ENCODE measurements at places on chromosomes 6 and 20. TPM values are rescaled to one million over a fixed set of nuclear protein-coding genes. Genes with fewer than 3 reads are reported as not detected.
A peak's percentile ranks its signal among the peaks of the same experiment; 100 is the strongest.

The WFDC5 gene
- not detected for total RNA-seq

The FAM209A gene
- total RNA-seq: not detected

The FHL5 gene
- 0.33 TPM for total RNA-seq

The CFAP206 gene
- 0.42 TPM for total RNA-seq

The GMPR gene
- total RNA-seq: 2.8 TPM

The ZSCAN23 gene
- total RNA-seq: 0.65 TPM

DNA sequence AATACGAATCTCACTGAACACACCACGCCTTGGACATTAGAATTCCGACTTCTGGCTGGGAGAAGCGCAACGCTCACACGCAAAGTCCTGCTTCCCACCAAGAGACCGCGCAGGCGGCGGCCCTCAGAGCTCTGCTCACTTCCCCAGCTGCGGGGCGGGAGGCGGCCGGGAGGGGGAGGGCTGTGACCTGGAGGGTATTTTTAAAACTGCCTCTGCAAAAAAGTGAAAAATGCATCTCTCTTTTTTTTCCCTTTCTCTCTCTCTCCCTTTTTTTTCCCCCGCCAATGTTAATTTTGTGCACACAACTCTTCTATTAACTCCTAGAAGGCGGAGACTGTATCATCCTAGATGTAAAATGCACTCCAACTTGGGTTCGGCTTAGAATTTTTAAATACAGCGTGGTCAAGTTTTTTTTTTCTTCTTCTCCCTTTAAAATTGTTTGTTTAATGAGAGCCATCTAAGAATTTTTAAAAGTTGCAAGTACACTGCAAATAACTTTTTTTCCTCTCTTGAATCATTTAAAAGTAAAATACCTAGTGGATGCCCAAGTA is 66.4 kb downstream of the STX11 start:
- no peaks in the 10 kb centered on the region for H3K27me3 ChIP-seq
- H3K36me3 ChIP-seq: no peaks in the 10 kb centered on the region
- H3K27ac ChIP-seq: peak overlapping the region; percentile 93
- H3K4me3 ChIP-seq: no peak overlapping the region

DNA sequence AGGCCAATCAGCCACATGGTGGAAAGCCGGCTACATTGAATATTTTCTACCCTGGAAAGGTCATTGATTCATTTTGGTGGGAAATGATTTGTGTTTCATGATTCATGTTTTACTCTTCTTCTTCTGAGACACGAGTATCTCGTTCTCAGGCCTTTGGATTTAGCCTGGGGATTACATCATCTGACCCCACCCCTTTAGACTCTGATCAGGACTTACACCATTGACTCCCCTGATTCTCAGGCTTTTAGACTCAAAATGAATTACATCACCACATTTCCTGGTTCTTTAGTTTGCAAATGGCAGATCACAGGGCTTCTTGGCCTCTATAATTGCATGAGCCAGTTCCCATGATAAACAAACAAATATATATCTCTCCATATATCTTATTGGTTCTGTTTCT is 228.8 kb downstream of the ADGRG6 start:
- no peaks in the 10 kb centered on the region for H3K36me3 ChIP-seq
- H3K4me3 ChIP-seq: no peak overlapping the region
- DNase-seq: no peak
- H3K4me1 ChIP-seq: no peaks in the 10 kb centered on the region

DNA sequence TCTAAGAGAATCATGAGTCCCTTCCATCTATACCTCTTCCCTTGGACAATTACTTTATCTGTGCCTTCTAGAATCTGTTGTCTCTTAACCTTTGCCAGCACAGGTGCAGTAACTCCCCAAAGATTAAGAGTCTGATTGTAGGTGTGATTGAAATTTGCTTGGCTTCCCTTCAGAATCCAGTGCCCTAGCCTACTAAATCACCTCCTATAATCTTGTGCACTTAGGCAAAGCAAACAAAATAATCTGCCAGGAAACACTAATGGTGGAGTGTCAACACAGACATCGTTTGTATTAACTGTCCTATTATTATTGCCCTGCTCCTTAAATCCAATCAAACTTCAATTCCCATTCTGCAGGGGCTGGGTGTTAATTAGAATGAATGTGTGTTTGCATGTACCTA is 28.0 kb downstream of the ID4 start:
- H3K27ac ChIP-seq: no peak overlapping the region
- H3K27me3 ChIP-seq: no peaks in the 10 kb centered on the region
- peaks cover 3% of the 10 kb centered on the region for H3K4me1 ChIP-seq
- no peak for DNase-seq

DNA sequence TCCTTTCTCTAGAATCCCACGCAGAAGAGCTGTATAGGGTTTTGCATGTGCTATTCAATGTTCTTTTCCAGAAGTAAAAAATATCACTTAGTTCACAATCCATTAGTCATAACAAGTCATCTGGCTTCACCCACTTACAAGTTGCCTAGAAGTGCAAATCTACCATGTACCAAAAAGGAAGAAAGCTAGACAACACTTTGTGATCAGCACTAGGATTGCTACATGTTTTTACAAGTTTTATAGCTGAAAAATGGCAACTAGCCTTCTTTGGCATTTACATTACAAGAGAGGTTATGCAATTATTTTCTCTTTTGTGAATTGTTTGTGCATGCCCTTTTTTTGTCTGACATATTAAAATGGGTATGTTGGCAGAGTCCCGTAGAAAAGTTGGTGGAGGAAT is 85.6 kb upstream of the PTPRK start:
- no peaks in the 10 kb centered on the region for H3K4me1 ChIP-seq
- DNase-seq: no peak
- no peaks in the 10 kb centered on the region for H3K36me3 ChIP-seq
- H3K27me3 ChIP-seq: no peaks in the 10 kb centered on the region

- H3K36me3 ChIP-seq: no peaks in the 10 kb centered on the region
- DNase-seq: peak; percentile 47
- H3K27ac ChIP-seq: peak overlapping the region; percentile 92
- H3K27me3 ChIP-seq: no peaks in the 10 kb centered on the region
Measured at GRCh38 chr6:117483004-117483644, 650 bp downstream of the DCBLD1 start.

- H3K36me3 ChIP-seq: no peaks in the 10 kb centered on the region
- H3K4me3 ChIP-seq: no peak overlapping the region
- peak overlapping the region; percentile 49 for H3K27ac ChIP-seq
- H3K4me1 ChIP-seq: no peaks in the 10 kb centered on the region
- no peak for DNase-seq
Measured at GRCh38 chr6:157953580-157954091, 28.0 kb upstream of the SYNJ2 start.

DNA sequence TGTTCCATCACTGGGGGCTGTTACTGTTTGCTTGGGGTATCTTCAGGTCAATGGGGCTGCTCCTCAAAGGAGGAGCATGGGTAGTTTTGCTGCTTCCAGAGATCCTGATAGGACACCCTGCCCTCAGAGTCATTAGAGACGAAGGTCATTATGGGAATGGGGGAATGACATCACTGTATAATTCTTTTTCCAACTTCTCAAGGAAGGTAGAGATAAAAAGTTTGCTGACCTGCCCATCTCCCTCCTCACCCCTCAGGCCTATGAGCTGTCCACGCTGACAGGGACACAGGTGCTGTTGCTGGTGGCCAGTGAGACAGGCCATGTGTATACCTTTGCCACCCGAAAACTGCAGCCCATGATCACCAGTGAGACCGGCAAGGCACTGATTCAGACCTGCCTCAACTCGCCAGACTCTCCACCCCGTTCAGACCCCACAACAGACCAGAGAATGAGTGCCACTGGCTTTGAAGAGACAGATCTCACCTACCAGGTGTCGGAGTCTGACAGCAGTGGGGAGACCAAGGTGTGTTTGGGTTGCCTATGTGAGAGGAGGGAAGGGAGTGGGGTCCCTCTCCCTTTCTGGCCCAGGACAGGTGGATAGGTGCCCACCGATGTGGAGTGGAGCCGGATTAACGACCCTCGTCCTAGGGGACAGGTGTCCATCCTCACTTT is 2.7 kb downstream of the SRF start:
- H3K27me3 ChIP-seq: no peaks in the 10 kb centered on the region
- H3K36me3 ChIP-seq: peaks cover 30% of the 10 kb centered on the region
- DNase-seq: no peak
- H3K4me3 ChIP-seq: peak overlapping the region; percentile 92
- H3K27ac ChIP-seq: peak overlapping the region; percentile 90

DNA sequence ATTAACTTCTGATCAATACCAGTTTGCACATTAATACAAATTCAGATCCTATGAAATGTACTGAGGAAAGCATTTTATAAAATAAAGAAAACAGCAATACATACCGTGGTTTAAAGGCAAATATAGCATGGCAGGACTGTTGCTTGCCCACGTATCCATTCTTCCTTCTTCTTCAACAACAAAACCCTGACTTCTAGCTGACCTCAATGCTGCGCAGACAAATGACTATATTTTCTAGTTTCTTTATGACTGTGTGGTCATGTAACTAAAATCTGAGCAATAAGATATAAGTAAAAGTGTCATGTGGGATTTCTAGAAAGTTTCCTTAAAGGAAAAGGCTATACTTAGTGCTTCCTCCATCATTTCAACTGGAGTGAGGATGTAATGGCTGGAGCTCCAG is 85.0 kb downstream of the CDC40 start:
- no peaks in the 10 kb centered on the region for H3K36me3 ChIP-seq
- H3K27me3 ChIP-seq: no peaks in the 10 kb centered on the region
- no peaks in the 10 kb centered on the region for H3K4me1 ChIP-seq
- H3K27ac ChIP-seq: no peak overlapping the region

- H3K27me3 ChIP-seq: no peaks in the 10 kb centered on the region
- H3K4me1 ChIP-seq: no peaks in the 10 kb centered on the region
- H3K36me3 ChIP-seq: no peaks in the 10 kb centered on the region
- H3K4me3 ChIP-seq: no peak overlapping the region
- H3K27ac ChIP-seq: no peak overlapping the region
Measured at GRCh38 chr20:24637087-24637486, 167.7 kb downstream of the SYNDIG1 start.

- H3K36me3 ChIP-seq: peaks cover 13% of the 10 kb centered on the region
- no peaks in the 10 kb centered on the region for H3K4me1 ChIP-seq
- no peak overlapping the region for H3K27ac ChIP-seq
- H3K4me3 ChIP-seq: no peak overlapping the region
- no peak for DNase-seq
Measured at GRCh38 chr20:51678026-51678697, 90.0 kb downstream of the ATP9A start.

DNA sequence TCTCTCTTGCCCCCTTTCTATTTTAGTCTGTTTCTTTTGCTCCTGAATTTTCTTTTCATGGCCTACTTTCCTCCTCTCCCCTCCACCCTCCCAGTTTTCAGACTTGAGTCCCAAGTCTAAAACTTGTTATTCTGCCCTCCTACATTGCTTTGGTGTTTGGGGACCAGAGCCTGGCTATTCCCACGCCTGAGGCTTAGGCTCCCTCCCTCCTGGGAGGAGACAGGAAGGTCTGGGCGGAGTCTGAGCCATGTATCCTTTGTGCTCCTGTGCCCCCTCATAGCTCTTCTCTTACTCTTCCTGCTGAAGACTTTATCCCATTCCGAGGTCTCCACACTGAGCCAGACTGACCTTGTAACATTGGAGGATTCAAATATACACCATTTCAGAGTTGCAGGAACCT is 69.5 kb downstream of the DAAM2 start:
- H3K4me1 ChIP-seq: no peaks in the 10 kb centered on the region
- H3K27ac ChIP-seq: no peak overlapping the region

DNA sequence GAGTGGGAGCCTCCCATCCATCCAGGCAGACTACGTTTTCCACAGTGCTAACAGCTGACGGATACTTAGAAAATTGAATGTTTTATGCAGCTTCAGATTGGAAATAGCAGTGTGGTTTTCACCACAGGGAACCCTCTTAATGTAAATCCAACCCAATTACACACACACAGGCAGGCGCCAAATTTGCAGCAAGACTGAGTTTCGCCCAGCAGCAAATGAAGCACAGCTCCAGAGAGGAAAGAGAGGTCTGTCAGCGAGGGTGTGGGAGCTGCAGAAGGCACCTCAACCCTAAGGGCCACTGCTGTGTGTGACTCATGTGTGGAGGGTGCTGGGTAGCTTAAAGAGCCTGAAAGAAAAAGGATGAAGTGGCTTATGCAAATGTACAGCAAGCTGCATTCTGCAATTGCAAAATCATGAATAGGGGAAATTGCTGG is 365.7 kb downstream of the MAFB start:
- H3K4me3 ChIP-seq: no peak overlapping the region
- no peak for DNase-seq
- peaks cover 3% of the 10 kb centered on the region for H3K4me1 ChIP-seq
- H3K36me3 ChIP-seq: no peaks in the 10 kb centered on the region
- H3K27ac ChIP-seq: no peak overlapping the region

GRCh38 chr6:82576284-82576683 is 212.7 kb downstream of the TPBG start:
- DNase-seq: no peak
- H3K4me3 ChIP-seq: no peak overlapping the region
- H3K36me3 ChIP-seq: no peaks in the 10 kb centered on the region
- H3K27ac ChIP-seq: no peak overlapping the region
- H3K4me1 ChIP-seq: no peaks in the 10 kb centered on the region

DNA sequence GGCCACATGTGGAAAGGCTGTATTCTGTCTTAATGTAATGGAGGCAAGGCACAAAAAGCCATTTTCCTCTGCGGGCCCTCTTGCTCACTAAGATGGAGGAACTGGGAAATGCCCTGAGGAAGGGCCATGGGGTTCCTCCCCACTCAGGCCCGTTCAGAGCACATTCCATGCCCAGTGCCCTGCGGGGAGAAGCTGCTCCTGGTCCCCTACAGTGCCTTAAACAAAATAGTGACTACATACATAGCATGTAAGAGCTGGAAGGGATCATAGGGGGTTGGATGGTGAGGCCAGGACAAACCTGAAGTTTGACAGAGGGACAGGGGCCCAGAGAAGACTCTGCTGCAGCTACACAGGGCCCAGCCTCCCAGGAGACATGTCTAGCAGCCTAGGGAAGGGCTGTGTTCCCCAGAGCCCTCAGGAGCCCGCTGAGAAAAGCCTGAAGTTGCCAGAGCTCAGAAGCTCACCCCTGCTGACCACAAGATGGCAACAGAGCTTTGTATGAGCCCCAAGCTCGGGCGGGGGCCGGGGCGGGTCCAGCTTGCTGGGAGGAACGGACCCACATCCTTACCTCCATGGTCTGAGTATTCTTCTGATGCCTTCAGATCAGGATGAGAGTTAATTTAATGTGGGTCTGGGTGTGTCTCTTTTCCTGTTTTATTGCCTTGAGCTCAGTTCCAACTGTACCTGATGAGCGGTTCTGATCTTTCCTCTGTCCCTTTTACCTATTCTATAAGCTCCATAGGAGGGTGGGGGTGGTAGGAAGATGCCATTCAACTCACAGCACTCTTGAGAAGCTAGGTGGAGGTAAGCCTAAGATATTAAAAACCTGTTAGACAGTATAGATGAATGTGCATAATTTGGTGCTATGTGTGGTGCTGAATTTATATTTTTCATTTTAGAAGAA is 242.9 kb downstream of the CDC5L start:
- H3K27me3 ChIP-seq: no peaks in the 10 kb centered on the region
- no peak for DNase-seq
- no peaks in the 10 kb centered on the region for H3K4me1 ChIP-seq
- no peaks in the 10 kb centered on the region for H3K36me3 ChIP-seq

- H3K4me1 ChIP-seq: peaks cover 6% of the 10 kb centered on the region
- H3K27me3 ChIP-seq: no peaks in the 10 kb centered on the region
- no peak overlapping the region for H3K4me3 ChIP-seq
Measured at GRCh38 chr6:25124216-25124715, 154.9 kb upstream of the CARMIL1 start.
